ENCODE measurements at places on chromosomes 13 and 19.

- DNase-seq, result no peak
Observed at GRCh38 chr19:15643387-15643786, 2.7 kb downstream of the CYP4F3 start.

GRCh38 chr13:52345631-52346251 is 60.2 kb downstream of the THSD1 start:
- no peak for DNase-seq

- DNase-seq, result no peak
Observed at GRCh38 chr13:64078480-64078936, 2662.9 kb upstream of the PCDH20 start.

DNA sequence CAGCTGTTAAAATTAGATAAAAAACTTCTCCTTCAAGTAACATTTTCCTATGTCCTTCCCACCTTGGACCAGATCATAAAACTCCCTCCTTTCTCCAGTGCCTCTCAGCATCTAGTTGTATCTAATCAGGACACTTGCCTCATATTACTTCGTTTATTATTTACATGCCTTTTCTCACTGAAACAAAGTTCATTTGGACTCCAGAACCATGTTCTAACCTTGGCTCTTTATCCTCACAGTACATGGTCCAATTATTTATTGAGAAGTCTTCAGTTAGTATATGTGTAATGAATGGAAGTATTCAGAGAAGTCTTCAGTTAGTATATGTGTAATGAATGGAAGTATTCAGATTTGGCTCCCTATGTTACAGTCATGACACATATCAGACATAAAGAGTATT is 342.7 kb downstream of the OXGR1 start:
- no peak for DNase-seq

DNA sequence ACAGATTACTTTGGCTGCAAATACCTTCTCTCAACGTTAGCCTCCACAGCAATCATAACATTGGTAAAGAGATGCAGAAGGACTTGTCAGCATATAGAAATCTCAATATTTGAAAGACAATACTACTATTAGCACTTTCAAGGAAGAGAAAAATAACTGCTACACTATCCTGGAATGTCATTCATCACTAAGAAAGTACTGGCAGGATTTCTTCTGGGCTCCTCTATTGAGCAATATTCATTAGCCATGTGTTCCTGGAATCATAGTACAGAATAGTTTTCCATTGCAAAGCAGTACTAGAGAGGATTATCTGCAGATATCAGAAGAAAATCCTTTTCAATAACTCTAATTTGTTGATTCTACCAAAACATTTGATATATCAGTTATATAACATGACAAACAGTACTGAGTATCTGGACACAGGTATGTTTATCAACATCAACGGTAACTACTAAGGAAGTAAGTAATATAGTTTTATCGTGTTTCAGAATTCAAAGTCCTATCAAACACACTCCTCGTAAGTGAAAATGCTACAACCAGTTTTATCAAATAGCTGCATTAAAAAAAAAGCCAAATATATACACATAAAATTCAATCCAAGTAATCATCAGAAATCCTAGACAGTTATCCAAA is 27.3 kb downstream of the INTS6 start:
- DNase-seq, result no peak

GRCh38 chr19:46901701-46902401 is 41.1 kb downstream of the ARHGAP35 start:
- DNase-seq, result no peak

GRCh38 chr13:77820431-77821149 is 98.0 kb downstream of the EDNRB start:
- DNase-seq, result no peak

DNA sequence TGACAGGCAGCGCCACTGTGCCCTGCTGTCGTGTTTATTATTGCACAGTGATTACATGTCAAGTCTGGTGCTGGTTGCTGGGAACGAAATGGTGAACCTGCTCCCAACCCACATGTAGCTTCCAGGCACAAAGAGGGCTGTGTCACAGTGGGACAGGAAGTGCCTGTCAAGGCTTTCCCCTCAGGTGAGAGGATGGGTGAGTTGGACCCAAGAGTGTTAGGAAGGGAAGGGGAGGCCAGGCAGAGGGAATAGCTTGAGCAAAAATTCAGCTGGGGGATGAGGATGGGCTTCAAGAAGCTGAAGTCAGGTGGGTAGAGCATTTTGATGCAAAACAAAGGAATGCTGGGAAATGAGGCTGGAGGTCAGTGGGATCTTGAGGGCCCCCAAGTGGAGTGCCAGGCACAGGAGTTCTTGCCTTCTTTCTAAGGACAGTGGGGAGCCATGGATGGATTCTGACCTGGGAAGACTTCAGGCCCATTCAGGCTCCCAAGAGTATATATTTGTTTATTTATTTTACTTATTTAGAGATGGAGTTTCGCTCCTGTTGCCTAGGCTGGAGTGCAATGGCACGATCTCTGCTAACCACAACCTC is 8.5 kb upstream of the QTRT1 start:
- DNase-seq, result no peak

DNA sequence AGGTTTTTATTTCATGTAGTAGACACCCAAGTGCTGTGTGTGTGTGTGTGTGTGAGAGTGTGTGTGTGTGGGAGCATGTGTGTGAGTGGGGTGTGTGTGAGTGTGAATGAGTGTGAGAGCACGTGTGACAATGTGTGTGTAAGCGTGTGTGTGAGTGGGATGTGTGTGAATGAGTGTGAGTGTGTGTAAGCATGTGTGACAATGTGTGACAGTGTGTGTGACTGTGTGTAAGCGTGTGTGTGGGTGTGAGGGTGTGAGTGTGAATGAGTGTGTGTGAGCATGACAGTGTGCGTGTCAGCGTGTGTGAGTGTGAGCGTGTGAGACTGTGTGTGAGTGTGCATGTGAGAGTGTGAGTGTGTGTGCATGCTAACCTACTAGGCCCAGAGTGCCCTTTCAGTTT is 15.3 kb downstream of the NOVA2 start:
- DNase-seq, result no peak

GRCh38 chr13:109393045-109393444 is 393.3 kb downstream of the IRS2 start:
- no peak for DNase-seq

DNA sequence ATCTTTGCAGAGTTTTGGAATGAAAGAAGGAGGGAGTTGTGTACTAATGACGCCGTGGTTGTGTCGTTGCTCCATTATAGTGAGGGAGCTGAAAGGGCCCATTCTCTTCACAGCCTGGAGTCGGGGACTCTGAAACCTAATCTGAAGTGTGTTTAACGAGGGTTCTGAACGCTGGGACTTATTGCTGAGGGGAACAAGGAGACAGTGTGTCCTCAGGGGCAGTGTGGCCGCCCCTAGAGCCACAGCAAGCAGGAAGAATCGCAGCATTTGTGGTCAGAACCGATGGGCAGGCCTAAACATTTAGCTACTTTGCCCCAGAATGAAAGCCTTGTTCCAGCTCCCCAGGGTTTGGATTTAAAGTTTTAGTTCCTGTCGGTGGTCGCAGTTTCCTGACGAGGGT is 156.4 kb upstream of the RNF113B start:
- DNase-seq, result no peak

DNA sequence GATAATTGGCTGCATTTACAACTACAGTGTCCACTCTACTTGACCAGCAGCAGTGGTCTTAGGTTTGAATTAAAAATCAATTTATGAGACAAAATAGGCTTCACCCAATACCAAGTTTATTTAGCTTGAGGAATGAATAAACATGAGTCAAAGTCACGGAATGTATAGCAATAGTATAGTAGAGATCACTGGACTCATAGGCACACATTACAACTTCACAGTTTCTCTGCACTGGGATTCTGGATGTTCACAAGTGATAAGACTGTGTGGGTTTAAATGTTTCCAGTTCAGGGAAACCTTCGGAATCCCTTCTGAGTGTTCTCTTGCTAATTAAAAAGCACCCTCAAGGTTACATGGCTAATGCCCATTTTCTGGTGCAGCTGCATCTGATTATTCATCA is 1064.9 kb downstream of the SLITRK5 start:
- no peak for DNase-seq

GRCh38 chr19:55698256-55698655 is 23.2 kb downstream of the EPN1 start:
- DNase-seq, result no peak

- DNase-seq, result no peak
Observed at GRCh38 chr19:55310498-55310897, 14.6 kb downstream of the TMEM150B start.

DNA sequence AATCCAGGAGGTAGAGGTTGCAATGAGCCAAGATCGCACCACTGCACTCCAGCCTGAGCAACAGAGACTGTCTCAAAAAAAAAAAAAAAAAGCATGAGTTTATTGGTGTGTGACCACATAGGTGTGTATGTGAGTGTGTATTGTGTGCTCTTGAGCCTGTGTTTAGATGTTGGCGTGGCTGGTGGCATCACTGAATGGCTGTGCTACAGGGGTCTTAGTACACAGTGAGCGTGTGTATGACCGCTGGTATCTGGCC is 2.5 kb downstream of the SLC1A5 start:
- no peak for DNase-seq

DNA sequence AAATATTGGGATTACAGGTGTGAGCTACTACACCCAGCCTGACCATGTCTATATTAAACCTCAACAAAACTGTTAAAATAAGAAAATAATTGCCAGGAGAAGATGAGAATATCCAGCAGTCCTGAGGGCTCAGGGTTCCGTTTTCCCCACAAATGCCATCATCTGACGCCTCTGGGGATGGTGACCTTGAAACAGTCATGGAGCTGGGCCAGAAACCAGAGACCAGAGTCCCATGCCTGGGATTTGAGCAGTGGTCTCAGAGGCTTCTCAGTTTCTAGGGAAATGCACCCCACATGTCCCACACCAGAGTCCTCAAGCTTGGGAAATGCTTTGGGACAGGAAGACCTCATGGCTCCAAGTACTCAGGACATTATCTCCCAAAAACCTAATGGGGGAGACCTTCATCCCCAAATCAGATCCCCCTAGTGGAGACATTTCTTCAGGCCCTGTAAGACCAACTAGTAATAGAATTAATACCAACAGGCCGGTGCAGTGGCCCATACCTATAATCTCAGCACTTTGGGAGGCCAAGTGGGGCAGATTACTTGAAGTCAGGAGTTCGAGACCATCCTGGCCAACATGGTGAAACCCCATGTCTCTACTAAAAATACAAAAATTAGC is 2.9 kb upstream of the MAP1S start:
- no peak for DNase-seq

DNA sequence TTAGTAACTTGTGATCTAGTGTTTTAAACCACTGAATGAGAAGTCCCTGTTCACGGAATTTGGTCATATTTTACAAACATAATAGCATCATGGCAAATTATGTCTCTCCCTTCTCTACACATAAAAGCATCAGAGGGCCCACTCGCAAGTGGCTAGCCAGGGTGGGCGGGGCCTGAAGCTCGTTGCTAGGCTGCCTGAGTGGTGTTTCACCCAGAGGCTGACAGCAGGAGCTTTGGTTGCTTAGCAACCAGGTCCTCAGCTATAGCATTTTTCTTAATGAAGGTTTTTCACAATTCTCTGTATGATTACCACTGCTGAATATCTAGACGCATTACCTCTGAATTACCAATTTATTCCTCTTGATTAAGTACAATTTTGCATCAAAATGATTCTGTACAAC is 126.5 kb downstream of the NALCN start:
- DNase-seq, result no peak

DNA sequence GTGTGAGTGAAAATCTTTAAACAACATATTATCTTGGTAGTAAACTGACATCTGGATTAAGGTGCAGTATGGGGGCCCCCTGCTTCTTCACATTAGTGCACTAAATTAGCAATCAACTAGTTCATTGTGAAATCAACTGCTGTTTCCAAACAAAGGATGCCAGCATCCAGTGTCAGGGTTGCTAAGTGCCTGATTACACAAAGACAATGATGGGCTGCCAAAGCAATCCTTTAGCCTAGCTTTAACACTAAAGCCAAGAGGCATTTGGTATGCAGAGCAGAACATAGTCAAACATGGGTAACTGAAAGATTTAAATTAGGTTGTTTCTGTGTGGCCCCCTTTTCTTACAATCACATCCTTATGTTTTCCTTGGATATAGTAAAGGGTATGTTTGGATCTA is 543.1 kb upstream of the SLITRK5 start:
- DNase-seq, result no peak

DNA sequence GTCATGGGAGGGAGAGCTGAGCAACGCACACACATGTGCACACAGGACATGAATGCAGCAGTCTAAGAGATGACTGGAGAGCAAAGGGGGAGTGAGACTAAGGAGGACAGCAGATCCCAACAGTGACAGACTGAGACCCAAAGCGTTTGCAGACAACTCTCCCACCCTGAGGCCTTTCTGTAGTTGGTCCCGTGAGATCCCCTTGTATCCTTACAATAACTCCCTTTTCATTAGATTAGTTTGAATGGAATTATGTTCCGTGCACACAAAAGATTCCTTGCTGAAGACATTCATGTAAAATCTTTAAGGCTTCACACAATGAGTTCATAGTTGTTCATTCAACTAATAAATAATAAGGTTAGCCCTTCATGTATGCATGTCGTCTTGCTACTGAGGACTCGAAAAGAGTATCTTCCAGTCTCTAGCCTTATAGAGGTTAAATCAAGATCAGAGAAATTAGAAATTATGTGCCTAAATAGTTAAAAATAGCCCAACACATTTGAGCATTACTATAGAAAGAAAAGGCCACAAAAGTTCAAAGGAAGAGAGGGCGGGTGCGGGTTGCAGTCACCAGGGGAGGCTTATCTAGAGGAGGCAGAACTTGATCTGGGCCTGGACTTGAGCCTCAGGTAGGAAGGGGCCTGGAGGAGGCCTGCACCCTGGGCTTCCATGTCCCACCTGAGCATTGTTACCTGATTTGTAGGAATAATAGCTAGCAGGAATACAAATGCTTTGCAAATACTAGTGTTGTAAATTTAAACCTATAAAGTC is 3.1 kb upstream of the GTF3A start:
- no peak for DNase-seq

- DNase-seq, result no peak
Observed at GRCh38 chr19:8438236-8438635, 6.5 kb upstream of the HNRNPM start.

GRCh38 chr13:73997964-73998363 is 136.2 kb downstream of the KLF12 start:
- no peak for DNase-seq

DNA sequence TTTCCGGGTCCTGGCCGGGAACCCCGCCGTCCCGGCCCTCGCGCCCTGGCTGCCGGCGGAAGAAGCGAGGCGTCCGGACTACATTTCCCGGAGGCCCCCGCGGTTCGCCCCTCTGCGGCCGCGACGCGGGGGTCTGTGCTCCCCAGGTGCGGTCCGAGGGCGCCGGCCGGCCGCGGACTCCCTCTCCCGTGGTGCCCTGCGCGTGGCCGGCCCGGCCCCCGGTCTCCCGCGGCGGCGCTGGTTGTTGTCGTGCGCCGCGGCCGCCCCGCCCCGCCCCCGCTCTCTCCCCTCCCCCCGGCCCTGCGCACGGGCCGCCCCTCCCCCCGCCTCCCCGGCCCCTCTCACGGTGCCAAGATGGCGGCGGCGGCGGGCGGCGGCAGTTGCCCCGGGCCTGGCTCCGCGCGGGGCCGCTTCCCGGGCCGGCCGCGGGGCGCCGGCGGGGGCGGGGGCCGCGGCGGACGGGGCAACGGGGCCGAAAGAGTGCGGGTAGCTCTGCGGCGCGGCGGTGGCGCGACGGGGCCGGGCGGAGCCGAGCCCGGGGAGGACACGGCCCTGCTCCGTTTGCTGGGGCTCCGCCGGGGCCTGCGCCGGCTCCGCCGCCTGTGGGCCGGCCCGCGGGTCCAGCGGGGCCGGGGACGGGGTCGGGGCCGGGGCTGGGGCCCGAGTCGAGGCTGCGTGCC is at the start of gene KMT2B:
Gene KMT2B, plus strand, starts transcription at position 339 of the 680 bp plus-strand sequence. Its CDS starts 16 bp downstream, at position 355.
- DNase-seq, result no peak

Data from stimulated activated CD8-positive, alpha-beta memory T cell treated with anti-CD3 and anti-CD28 coated beads, Interleukin-4, amount 100 ng/mL, for 4 hours (primary cell).